MCF 10A (cell line): ENCODE measurements at places on chromosomes 7 and 10.
A peak's percentile ranks its signal among the peaks of the same experiment; 100 is the strongest.

- DNase-seq = no peak
Measured at GRCh38 chr7:99124236-99124635, 19.7 kb downstream of the SMURF1 start.

DNA sequence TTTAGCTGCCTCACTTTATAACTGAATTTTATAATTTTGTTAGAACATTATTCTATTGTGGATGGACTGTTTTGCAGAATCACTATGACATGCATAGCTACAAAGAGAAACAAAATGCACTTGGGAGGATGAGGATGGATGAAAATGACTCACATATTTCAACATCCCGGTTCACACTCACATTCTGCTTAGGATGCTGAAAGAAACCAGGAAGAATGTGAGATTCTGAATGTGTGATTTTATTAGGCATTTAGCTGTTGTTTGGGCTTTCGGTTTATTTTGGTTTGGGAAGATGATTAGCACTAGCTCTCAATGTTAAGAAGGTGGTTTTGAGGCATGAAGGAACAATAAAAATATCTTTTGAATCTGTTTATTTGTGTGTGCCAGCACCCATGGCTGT, 235.5 kb downstream of the SEMA3E start:
- peak; percentile 8 for DNase-seq

DNA sequence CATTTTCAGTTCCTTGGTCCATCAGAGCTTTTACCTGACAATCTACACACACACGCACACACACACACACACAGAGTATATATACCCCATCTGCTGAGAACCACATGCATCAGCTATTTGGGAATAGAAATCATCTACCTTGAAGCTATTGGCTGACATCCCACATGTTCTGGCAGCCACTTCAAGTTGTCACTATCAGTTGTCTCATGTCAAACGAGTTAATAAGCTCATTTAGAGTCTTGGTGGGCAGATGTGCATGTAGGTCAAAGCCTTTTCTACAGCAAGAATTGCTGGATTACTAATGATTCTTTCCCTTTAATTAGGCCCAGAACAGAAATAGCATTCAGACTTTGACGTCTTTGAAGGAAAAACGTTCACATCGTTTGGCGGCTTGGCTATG, 36.8 kb downstream of the COL28A1 start:
- DNase-seq = no peak

DNA sequence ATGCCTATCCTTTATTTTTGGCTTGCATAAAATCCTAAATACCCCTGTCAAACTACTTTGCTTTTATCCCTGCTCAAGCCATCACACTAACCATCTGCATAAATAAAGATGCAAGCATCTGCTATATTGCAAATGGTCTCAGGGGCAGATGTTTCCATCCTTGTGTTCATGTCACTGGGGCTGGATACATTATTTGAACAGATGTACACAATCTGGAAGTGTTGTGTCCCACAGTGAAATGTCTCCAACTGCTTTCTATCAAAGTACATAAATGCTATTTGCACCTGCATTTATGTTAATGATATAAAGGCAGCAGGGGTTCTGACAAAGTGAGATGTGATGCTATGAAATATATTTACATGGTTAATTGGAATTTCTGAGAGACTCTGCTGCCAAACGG, 163.1 kb downstream of the ZNF438 start:
- DNase-seq = no peak

- no peak for DNase-seq
Measured at GRCh38 chr10:84015877-84016595, 123.3 kb upstream of the GHITM start.

DNA sequence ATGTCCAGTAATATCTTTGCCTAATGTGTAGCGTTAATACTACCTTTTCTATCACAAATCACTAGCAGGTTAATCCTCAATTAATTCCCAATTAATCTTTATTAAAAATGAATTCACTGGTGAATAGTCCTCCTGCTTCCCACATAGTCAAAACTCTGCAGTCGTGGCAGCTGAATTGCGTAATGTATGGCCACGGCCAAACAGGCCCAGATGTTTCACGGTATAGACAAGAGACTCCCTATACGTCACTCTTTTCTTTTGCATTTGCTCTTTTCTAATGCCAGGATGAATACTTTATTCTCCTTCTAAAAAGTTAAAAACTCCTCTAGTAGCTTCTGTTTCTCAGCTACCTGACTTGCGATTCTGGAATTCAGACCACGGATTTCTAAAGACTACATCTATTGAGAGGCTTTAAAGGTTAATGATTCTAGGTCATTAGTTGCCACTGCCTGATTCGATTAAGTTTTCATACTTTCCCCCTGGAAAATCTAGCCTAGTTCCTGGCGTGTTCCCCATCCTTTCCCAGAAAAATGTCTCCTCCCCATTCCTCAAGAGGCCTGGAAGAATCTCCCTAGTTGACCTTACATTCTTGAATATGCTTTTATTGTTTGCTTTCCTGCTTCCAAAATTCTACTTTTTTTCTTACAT, 16.9 kb downstream of the MEOX2 start:
- DNase-seq = no peak

DNA sequence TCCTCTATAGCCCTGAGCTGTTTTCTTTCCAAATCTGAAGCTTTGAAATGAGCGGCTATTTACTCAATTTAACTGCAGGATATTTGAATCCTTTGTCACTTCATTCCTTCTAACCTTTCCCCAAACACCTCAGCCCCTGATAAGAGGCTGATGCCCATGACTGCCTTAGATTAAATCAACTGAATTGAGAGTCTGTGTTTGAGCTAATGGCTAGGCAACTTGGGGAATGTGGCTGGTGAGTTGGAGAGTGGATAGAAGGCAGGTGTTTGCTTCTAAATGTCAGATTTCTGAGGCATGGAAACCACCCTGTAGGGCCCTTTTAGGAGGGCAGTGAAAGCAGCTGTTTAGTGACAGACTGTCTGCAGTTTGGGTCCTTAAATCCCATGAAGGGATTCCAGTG, 759.9 kb downstream of the LRMDA start:
- DNase-seq = no peak

DNA sequence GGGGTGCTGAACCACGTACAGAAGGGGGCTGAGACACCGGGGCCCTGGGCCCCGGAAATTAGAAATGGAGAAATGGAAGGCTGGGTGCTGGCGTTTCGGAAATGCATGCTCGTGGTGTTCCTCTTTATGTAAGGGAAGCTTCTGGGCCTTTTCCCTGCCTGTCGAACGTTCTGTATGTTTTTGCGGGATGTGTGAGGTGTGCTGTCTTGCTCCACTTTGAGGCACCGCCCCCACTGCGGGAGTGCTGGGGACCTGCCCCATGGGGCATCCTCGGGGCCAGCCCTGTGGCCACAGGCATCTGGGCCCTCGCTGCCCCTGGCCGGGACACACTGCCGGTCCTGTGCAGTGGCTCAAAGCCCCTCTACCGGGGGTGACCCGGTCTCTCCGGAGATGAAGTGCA, 1.7 kb upstream of the VENTX start:
- DNase-seq = no peak

GRCh38 chr10:4546500-4546899, 279.5 kb upstream of the AKR1E2 start:
- DNase-seq = no peak

- DNase-seq = no peak
Measured at GRCh38 chr10:25388862-25389206, 214.0 kb downstream of the GPR158 start.

DNA sequence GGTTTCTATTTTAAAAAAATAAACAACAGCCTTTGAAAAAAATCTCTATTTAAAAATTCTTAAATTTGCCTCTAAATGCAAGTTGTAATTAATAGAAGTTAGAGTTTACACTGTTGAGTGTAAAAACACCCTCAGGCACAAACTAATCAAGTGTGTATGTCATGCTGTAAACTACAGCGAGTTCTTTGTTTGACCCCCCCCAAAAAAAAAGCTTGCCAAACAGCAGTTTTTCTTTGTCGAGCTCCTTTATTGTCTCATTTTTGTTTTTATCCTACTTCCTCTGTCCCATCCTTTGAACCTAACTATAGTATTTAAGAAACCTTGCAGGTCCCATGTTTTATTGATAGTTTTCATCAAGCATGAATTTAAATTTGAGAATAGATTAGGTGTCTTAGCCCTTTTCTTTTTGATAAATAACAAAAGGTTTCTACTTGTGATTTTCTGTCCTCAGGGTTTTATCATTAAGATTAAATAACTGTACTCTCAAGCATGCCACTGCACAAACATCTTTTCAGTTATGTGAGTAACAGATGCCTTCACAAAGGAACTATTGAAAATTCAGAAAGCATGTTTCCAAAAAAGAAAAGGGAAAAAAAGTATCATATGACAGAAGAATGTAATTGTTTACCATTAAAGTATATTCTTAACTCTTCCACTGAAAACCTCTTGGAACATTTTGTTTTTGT, 176.0 kb downstream of the ARID5B start:
- DNase-seq = no peak

GRCh38 chr7:45292481-45292880, 134.9 kb downstream of the RAMP3 start:
- no peak for DNase-seq

DNA sequence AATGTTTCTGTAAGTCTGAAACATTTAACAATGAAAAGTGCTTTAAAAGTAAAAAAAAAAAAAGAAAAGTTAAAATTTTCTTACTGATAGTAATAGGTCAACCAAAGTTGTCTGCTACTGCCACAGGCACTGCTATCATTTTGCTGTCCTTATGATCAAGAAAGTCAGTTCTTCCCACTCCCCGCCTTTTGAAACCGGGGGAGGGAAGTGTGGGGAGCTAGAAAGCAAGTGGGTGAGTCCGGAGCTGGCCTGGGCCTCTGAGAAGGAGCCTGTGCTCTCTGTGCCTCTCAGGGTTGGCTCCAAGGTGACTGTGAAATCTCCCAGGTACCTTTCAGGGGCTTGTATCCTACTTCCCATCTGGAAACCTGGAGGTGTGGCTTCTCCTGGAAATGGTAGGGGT, 7.3 kb downstream of the C7orf57 start:
- no peak for DNase-seq

DNA sequence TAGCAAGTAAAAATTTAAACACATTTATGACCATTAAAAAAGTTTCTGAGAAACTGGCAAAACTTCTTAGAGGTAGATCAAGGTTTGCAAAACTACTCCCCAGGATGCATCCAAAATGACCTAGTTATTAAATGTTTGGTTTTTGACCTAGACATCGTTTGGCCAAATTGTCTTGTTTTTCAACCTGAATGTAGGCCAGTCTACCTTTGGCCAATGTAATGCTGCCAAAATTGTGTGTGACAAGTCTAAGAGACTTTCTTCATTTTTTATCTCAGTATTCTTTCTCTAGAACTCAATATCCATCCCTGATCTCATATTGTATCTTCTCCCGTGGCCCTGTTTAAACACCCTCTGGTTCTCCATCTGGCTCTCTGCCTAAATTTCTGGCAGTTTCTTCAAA, 202.0 kb downstream of the CXCL12 start:
- no peak for DNase-seq

- no peak for DNase-seq
Measured at GRCh38 chr7:151777908-151778670, 98.8 kb downstream of the PRKAG2 start.

- no peak for DNase-seq
Measured at GRCh38 chr10:11300026-11300425, 282.4 kb downstream of the CELF2 start.

- peak; percentile 51 for DNase-seq
Measured at GRCh38 chr7:43119371-43120075, 7.1 kb downstream of the HECW1 start.

DNA sequence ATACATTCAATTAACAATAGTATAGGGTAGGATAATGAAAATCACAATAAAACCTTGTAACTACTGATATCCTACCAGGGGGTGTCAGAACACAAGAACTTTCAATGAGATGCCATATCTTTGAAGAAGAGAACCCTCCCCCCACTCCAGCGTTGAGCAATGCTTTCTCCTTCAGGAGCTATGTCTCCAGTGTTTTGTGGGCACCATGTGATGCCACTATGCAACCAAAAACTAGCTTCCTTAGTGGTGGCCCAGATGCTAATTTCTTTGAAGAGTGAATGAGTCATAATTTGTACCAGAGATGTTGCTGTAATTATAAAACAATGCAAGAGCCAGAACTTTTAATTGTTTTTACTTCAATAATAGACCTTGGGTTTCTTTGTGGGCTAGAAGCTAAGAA, 76.0 kb upstream of the ADO start:
- peak; percentile 53 for DNase-seq

DNA sequence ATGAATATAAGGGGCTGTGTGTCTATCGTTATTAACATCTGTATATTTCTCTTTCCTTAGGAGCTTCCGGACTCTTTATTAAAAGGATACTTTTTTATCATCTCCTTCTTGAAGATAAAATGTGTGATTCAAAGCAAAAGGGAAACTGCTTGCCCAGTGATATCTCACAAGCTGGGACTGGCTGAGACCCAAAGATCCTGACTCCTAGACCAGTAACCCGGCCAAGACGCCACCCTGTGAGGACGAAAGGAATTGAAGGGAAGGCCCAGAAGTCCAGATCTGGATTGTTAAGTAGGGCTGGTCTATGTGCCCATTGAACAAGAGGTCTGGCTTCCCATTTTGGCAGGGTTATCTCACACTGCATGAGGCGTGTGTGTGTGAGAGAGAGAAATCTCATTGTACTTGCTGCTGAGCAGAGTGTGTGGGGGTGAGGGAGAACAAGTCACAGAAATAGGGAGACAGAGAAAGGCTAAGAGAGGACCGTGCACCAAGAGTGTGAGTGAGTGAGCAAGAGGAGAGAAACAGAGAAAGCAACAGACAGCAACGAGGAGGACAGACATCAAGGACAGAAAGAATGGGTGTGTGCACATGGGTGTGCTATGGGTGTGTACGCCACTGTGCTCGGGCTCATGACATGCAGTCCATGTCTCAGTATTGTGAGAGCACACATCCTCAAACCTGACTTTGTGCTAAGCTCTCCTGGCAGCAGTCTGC, 75.4 kb downstream of the PLXNA4 start:
- DNase-seq = peak; percentile 29

DNA sequence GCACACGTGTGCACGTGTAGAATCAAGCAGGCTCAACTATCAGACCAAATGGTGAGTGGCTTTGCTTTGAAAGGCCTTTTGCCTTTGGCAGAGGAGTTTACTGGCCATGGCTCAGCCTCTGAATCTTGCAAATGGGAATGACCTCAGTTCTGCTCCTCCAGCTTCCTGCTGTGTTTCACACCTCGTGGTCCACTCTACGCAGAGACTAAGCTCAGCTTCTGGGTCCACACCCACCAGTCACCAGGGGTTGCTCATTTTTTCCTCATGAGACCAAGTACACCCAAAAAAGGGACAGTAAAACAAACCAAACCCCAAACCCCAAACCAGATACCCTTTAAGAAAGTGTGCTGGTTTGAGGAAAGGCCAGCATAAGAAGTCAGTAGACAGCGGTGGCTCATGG, 236.4 kb downstream of the DNAJB6 start:
- DNase-seq = no peak

- no peak for DNase-seq
Measured at GRCh38 chr10:122152544-122152943, 118.6 kb upstream of the BTBD16 start.

- no peak for DNase-seq
Measured at GRCh38 chr7:28280516-28280915, 99.9 kb upstream of the JAZF1 start.

DNA sequence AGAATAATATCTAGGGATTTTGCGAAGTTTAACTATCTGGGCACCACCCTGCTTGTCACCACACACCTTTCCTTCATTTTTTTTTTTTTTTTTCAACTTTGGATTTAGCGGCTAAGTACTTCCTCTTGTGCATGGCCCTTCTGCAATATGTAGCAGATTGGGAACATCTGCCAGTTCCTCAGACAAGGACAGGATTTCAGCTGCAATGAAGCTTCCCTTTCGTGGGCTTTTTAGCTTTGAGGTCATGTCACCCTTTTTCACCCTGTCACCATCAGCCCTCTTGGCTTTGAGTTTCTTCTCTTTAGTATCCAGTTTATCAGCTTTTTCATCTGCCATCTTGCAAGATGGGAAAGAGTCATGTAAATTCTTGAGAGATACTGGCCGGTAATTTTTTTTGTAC, 81.6 kb upstream of the ETV1 start:
- DNase-seq = no peak

- peak; percentile 70 for DNase-seq
Measured at GRCh38 chr7:94368371-94368791, 26.3 kb upstream of the COL1A2 start.
